Uterus (tissue), 4 donors: ENCODE measurements at places on chromosomes 2 and 18. TPM values are rescaled to one million over a fixed set of nuclear protein-coding genes. Genes with fewer than 3 reads are reported as not detected.

Gene HPCAL1
- 11.1 TPM for total RNA-seq

Gene RFTN2
- total RNA-seq = 26.7 TPM

DNA sequence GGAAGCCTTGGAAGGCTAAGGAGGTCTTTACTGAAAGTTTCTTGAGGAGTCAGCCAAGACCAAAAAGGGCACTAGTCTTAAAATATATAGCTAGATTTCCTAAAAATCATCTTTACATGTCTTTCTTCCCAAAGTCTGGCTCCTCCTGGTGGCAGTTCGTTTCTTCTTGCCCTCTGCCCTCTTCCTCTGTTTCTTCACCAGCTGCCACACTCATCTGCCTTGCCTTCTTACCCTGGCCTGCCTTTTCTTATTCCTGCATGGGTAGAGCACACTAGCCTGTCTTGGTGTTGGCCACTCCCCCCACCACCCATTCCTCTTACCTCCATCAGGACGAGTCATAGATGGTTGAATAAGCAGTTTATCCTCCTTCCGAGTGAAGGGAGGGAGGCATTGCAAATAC is 129.8 kb downstream of the RAPGEF4 start:
- no peaks in the 10 kb centered on the region for H3K36me3 ChIP-seq
- no peak overlapping the region for H3K27ac ChIP-seq
- H3K4me3 ChIP-seq = no peak overlapping the region
- no peaks in the 10 kb centered on the region for H3K27me3 ChIP-seq
- no peaks in the 10 kb centered on the region for H3K4me1 ChIP-seq

- H3K4me3 ChIP-seq = no peak overlapping the region
- H3K36me3 ChIP-seq = no peaks in the 10 kb centered on the region
- H3K27me3 ChIP-seq = no peaks in the 10 kb centered on the region
Measured at GRCh38 chr18:44974174-44974573, 293.5 kb downstream of the SETBP1 start.

DNA sequence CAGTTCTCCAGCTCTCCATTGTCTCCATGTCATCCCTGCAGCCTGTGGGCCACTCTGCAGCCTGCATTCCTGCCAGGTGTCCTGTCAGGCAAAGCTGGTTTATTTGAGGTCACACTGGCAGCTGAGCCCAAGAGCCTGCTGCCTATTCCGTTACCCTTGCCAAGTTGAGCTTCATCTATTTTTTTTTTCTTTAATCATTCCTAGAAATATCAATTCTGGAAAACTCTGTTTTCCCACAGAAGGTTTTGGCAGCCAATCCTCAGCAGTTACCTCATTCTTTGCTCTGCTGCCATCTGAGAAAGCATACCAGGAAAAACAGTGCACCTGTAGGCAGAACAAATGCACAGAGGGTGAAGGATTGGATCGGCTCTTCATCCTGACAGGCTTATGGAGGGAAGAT is 411.0 kb upstream of the ACVR2A start:
- no peaks in the 10 kb centered on the region for H3K4me1 ChIP-seq
- H3K36me3 ChIP-seq = no peaks in the 10 kb centered on the region
- H3K27ac ChIP-seq = no peak overlapping the region
- DNase-seq = no peak
- H3K27me3 ChIP-seq = no peaks in the 10 kb centered on the region
- H3K4me3 ChIP-seq = no peak overlapping the region

DNA sequence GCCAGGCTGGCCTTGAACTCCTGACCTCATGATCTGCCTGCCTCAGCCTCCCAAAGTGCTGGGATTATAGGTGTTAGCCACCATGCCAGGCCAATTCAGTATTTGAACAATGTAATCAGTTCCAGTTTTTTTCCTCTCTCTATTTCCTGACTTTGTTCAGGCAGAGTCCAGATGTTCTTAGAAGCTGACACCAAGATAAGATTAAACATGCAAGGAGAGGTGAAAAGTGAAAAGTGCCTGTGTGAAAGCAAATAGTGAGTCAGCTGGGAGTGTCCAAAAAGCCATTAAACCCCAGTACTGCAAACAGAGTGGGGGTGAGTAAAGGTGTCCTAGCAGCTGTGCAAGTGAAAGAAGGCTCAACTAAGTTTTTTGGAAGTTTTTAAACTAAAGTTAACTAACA is 231.5 kb downstream of the PTH2R start:
- H3K27me3 ChIP-seq = no peaks in the 10 kb centered on the region
- no peaks in the 10 kb centered on the region for H3K4me1 ChIP-seq
- no peak overlapping the region for H3K27ac ChIP-seq
- DNase-seq = no peak
- no peak overlapping the region for H3K4me3 ChIP-seq

GRCh38 chr2:54470266-54470938 is 14.3 kb downstream of the SPTBN1 start:
- peaks cover 16% of the 10 kb centered on the region for H3K4me1 ChIP-seq
- H3K27me3 ChIP-seq = no peaks in the 10 kb centered on the region
- no peak for DNase-seq
- peak overlapping the region; percentile 32 for H3K27ac ChIP-seq
- no peaks in the 10 kb centered on the region for H3K36me3 ChIP-seq
- H3K4me3 ChIP-seq = no peak overlapping the region
